CD4-positive, alpha-beta T cell treated with Interleukin-4 for 4 hours (primary cell): ENCODE measurements at places on chromosomes 12 and 14.

GRCh38 chr12:50101663-50102062 lies 2.1 kb upstream of the GPD1 start:
- DNase-seq = no peak

DNA sequence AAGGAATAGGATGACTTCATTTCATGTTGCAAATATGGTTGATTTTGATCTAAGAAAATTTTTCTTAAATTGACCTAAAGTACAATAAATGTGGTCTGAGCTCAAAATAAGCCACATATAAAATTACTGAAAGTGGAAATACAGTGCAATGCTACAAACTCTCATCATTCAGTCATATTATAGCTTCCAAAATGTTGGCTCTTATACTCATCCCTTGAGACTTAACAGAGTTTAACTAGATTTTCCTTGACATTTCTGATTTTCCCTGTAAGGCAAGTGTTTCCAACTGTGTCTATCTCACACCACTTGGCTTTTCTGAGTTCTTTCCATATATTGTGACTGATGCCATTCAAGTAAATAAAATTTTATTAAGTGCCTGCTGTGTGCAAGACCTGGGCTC lies 123.7 kb upstream of the NTF3 start:
- no peak for DNase-seq

DNA sequence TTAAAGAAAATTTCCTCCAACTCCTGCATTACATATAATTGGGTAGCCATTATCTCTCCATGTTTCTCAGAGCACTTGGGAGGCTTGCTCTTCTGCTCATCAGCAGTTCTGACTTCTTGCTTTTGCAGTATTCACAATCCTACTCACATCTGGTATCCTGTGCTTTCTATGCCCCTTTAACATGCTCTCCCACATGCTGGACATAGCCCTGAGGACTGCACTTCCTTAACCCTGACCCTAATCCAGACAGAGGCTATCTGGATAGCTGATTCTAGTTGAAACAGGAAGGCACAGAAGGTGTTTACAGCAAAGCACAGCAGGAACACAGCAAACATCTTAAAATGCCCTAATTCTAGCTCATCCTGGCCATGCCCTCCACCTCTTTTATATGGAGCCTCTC lies 7.3 kb upstream of the CMAS start:
- no peak for DNase-seq

DNA sequence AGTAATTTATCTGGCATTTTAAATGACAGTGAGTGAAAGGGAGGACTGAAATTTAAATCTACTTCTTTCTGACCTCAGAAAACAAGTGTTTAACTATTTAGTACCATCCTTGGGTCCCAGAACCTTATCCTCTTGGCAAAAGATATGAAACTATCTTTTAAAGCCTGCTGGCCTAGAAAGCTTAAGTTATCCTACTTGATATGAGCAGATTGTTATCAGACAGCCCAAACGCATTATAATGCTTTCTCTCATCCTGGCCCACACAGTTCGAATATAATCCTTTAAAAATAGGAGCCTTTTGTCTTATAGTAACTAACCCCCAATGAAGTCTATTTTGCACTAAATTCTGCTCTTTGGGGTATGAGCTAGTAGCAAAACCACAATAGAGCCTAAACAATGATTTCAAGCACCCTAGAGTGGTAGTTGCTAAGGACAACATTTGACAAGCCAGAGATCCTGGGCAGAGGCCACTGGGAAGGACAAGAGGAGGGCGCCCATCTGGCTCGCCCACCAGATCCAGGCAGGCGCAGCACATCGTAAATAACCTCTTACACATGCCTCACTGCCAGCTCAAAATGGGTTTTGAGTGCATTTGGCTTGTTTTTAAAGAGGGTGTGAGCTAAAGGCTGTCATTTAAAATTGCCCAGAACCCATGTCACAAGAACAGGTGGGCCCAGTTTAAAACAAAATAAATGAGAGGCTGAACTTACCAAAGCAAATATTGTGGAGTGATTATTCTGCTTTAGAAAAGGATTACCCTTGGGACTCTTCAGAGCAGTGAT lies 37.7 kb upstream of the CRY1 start:
- no peak for DNase-seq

DNA sequence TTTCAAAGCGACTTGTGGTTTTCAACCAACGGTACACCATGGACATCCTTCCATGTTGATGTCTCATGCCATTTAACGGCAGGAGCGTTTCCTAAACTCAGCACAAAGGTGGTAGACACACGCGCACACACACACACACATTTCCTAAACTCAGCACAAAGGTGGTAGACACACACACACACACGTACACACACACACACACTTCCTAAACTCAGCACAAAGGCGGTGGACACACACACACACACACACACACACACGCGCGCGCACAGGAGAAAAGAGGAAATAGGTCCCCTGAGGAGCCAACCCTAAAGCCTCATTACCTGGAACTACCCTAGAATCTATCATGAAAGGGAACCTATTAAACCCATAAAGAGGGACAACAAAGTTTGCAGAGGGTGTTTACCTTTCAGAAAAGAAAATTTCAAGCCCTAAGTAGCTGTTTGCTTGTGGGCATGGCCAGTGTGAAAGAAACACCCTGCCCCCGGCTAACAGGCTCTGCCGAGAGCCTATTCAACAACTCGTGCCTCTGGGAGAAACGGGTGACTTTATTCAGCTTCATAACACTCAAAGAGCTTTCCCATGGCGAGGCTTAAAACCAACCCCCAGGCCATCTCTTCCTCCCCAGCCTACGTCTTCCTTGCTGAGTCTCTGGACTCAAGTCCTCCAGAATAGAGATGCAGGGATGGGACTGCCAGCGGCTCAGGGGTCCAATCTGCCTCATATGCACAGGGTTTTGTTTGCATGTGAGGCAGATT lies 31.8 kb downstream of the SLC8B1 start:
- DNase-seq = peak; percentile 10
